ENCODE measurements at places on chromosomes 4 and X.
A peak's percentile ranks its signal among the peaks of the same experiment; 100 is the strongest.

DNA sequence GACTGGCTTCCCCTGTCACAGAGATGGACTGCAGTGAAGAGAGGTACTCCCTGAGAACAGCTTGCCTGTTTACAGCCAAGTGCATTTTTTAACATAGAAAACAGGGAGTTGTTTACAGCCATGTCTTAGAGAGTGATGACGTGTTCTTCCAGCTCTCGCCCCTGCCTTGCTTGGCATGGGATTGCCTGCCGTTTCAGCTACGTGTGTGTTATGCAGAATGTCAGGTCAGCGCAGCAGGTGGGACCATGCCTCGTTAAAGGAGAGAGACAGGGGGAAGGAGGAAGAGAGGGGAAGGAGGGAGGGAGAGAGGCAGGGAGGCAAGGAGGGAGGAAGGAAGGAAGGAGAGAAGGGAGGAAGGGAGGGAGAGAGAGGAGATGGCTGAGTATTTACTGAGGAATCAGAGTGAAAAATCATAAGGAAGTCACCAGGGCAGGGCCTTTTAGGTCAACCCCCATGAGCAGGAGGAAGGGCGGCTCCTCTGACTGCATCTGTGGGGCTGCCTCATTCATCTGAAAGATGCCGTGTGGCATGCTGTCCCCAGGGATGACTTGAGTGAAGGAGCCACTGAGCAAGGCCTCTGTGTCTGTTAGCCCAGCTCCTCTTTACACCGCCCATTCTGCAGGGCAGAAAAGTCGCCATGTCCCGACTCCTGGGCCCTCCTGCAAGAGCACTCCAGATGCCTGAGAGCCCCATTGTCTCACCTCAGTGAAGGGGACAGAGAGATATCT lies 139.7 kb upstream of the PSAPL1 start:
- no peak for DNase-seq

DNA sequence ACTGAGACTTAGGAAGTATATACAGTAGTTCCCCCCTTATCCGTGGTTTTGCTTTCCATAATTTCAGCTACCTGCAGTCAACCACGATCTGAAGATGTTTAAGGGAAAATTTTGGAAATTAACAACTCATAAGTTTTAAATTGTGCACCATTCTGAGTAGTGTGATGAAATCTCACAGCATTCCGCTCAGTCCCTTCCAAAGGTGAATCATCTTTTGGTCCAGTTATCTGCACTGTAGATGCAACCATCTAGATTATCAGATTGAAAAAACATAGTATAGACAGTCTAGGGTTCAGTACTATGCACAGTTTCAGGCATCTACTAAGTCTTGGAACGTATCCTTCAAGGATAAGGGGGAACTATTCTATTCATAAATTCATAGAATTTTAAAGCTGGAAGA lies 109.0 kb downstream of the ANXA3 start:
- DNase-seq = no peak

DNA sequence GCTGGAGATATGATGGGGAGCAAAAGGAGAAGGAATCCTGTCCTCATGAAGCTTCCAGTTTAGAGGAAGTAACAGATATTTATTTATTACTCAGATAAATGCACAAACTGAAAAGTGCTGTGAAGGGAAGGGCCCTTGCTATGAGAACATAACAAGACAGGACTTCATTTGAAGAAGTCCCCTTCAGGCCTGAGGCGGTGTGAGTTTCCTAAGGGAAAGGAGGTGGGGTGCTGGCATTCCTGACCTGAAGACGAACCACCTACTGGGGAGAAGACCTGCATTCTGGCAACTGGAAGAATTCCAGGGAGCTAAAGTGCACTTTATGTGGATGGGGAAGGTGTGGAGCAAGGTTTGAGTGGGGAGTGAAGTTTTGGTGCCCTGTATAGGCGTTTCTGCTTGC lies 15.9 kb upstream of the SPARCL1 start:
- no peak for DNase-seq

DNA sequence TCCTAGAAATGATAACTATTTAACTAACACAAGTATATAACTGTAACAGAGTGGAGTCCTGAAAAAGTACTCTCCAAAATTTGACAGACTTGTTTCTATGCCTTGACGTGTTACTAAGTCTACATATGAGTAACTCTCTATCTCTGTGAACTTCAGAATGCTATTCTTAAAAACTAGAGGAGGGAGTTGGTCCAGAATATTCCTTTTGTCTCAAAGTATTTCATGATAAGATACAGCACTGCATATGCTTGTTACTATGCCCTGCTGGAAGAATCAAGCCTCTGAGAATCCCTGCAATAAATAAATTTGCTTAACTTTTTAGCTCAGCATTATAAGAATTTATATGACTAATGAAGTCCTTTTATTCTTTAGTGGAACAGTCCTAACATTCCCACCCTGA lies 50.9 kb upstream of the ATXN3L start:
- no peak for DNase-seq

DNA sequence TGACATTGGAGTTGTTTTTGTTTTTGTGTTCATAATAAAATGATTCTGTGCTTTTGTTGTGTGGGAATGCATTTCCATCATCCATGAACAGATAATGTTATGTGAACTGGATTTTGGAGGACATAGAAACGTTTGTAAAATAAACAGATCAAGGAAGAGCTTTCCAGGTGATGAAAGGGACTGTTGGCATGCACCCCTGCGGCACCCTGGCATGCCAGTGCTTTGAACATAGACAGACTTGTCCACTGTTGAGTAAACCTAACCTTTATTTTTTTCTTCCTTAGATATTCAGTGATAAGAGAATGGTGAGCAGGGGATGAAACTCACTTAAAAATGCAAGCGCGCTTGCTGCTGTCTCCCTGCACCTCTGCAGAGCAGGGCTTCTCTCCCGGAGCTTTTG lies 59.8 kb downstream of the TRAPPC11 start:
- DNase-seq = no peak

DNA sequence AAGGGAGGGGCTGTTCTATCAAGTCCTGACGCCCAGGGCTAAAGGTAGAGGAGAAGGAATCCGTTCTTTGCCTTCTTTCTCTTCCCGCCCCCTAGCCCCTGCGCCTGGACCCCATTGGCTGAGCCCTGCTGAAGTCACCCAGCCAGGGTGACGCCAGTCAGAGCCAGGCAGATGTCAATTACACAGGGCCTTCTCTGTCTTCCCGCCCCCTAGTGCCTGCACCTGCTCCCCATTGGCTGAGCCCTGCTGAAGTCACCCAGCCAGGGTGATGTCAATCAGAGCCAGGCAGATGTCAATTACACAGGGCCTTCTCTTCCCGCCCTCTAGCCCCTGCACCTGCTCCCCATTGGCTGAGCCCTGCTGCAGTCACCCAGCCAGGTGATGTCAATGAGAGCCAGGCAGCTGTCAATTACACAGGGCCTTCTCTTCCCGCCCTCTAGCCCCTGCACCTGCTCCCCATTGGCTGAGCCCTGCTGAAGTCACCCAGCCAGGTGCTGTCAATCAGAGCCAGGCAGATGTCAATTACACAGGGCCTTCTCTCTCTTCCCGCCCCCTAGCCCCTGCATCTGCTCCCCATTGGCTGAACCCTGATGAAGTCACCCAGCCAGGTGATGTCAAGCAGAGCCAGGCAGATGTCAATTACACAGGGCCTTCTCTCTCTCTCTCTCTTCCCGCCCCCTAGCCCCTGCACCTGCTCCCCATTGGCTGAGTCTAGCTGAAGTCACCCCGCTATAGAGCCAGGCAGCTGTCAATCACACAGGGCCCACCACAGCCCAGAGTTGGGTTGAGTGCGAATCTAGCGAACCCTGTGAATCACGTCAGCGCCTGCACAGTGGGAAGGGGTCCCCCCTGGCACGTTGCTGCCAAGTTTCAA lies 46.4 kb downstream of the ASMT start:
- peak; percentile 100 for DNase-seq

GRCh38 chr4:168019921-168020320 lies 72.4 kb upstream of the ANXA10 start:
- no peak for DNase-seq

DNA sequence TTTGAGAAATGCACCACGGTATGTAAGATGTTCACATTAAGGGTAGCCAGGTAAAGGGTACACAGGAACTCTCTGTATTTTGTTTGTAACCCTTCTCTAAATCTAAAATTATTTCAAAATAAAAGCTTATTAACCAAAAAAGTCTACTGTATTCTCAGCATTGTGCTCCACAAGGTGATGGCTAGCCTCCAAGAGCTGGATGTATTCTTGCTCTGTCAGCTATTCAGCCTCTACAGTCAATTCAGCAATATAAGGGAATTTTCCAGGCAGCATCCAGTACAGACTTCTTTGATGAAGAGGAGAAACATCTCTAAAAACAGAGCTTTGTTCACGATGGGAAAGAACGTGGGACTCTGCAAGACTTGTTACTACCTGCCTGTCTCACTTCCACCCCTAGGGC lies 63.5 kb upstream of the MAOA start:
- DNase-seq = no peak

DNA sequence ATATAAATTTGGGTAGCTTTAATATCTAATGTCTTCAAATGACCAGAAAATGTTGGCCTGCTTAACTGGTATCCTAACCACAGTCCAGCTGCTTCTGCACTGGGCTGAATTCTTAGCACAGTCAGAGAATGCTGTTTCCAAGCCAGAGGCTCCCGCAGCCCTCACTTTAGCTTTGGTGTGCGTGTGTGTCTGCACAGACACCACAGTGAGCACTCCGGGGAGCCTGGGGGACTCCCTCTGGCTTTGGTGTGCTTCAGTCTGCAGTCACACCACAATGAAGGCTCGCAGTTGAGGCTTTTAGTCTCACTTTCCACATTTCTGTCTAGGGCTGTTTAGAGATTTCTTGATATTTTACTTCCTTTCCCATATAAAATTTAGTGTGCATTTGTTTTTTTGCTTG lies 53.6 kb downstream of the APOO start:
- no peak for DNase-seq

DNA sequence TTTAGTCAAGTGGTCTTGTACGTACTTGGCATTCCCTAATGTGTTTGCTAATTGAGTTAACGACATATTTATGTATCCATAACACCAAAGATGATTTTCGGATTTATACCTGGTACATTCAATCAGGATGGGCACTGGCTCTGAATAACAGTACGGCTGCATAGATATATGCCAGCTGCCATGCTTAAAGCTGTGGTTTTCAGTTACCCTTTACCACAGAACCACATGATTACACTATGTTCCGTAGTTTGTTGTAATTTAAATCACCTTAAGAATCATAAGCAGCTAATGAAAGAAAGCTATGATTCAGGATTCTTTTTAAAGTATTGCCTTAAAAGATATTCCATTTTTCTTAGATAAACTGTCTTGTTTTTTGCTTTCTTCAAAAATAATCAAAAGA lies 53.6 kb downstream of the FIP1L1 start:
- no peak for DNase-seq

- no peak for DNase-seq
These were observed 807.9 kb downstream of the C4orf33 start for GRCh38 chr4:129903861-129904260.

- no peak for DNase-seq
These were observed 57.1 kb upstream of the ATXN3L start for GRCh38 chrX:13376857-13377549.

DNA sequence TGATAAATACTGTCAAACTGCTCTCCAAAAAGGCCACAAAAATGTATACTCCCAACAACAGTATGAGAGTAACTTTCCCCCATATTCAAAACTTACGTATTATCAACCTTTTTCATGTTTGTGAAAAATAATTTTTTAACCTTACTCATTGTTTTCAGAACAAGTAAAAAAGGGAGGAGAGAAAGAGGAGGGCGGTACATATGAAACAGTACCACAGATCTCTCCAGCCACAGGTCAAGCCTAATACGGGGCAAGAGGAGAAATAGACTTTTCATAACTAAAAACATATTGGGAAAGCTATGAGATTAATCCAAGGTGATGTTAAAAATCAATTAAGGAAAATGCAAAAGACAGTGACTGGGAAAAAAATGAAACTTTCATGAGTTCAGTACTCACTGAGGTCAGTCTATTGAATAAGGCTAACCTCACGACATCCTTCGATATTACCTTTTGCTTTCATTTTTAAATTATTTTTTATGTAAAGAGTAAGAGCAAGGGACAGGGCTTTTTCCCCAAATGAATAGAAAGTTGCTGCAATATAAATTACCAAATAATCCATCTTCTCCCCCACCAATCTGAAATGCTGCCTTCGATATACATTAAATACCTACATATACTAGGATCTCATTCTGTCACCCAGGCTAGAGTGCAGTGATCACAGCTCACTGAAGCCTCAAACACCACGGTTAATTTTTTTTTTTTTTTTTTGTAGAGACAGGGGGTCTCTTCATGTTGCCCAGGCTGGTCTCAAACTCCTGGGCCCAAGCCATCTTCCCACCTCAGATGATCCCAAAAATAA lies 25.3 kb downstream of the FBXW7 start:
- DNase-seq = no peak

GRCh38 chrX:54824722-54825121 lies 17.2 kb downstream of the MAGED2 start:
- DNase-seq = no peak

GRCh38 chr4:139919004-139919403 lies 235.0 kb downstream of the MAML3 start:
- no peak for DNase-seq

GRCh38 chrX:130179579-130180215 lies 7.9 kb downstream of the RAB33A start:
- no peak for DNase-seq

DNA sequence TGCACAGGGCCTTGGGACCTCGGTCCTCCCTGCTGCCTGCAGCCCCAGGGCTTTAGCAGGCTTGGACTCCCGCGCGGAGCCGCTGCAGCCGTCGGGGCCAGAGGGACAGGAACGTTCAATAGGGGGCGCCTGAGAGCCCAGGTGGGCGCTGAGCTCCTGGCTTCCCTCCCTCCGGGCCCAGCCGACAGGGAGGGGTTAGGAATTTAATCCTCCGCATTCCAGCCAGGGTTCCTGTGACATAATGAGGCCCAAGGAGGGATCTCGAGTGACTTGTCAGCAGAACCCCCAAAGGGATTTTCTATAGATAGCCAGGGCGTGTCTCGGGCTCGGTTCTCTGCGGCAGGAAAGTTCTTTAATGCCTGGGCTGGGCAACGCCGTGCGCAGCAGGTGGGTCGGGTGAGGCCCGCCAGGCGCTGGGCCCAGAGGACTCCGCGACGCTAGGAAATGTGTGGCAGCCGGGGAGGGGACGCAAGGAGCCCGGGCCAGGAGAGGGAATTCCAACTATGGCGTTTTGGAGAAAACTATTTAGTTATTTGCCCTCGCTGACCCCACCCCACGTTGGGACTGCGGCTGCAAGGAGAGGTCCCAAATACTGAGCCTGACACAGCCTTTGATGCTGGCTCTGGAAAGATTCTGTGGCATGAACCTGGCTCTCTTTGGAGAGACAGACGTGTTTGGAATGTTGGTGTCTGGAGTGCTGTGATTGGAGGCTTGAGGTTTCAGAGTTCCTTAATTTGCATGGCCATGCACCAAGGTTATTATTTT lies 285.2 kb upstream of the GATB start:
- DNase-seq = no peak
